IMR-90 (cell line): ENCODE measurements at places on chromosomes 3 and 15. TPM values are rescaled to one million over a fixed set of nuclear protein-coding genes. Genes with fewer than 3 reads are reported as not detected.

UBA7 gene
- total RNA-seq: 15.3 and 18.6 TPM in 2 replicates

DNA sequence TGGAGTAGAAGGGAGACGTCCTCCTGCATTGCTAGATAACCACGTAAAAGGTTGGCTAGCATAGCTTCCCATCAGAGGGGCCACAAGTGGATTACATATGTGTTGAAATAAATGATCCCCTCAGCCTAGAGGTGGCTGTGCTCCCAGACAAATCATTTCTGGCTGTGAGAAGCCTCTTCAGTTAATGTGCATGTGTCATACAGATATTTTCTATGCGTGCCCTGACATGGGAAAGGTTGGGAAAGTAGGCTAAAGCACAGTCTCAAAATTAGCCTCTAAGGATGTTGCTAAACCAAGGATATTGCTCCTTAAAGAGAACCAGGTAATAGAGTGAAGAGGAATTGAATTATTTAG, 17.8 kb downstream of the USP3 start:
- DNase-seq: no peak

DNA sequence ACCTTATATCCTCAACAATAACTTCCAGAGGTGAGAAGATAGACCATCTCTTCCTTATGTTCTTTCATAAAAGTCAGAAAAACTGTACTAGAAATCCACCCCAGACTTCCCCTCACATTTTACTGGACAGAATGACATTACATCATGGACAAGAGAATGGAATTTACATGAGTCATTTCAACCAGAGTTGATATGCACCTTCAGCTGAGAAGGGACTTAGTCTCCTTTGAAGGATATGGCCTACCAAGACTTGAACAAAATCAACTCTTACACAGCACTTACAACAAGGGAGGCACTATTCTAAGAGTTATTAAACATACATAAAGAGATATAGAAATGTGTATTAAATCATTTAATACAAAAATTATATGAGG, 380.0 kb upstream of the DPH6 start:
- DNase-seq: peak; percentile 47

DNA sequence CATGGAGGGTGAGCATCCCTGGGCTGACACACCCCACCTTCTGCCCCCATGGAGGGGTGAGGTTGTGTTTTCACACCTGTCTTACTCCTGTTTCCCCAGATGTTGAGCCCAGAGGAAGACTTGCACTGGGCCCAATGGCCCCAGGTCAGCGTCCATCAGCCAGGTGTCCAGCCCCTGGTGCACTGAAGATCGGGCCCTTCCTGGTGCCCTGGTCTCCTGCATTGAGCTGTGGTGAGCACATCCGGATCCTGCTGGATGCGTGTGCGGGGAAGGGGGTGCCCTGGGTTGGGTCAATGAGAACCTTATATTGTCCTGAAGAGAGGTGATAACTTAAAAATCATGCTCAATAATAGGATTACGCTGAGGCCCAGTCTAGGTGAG, 227.3 kb downstream of the SNRPN start:
- DNase-seq: no peak

DNA sequence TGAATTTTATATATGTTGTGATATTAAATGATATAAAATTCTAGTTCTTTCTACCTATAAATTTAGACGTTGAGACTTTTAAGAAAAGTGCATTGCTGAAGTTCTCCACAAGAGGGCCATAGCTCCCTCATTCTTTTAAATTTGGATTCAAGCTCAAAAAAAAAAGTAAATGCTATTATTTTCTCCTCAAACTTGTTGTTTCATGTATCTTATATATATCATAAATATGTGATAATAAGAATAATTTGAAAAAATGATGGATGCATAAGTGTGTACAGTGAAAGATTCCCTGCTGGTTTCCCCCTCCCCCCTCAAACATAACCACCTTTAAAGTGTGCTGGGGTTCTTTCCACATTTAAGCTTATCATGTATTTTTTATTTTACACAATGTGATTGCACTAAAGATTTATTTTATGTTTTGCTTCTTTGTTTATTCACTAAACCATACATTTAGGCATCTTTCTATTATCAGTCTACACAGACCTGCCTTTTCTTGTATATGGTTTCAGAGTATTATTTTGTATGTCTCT, 769.4 kb upstream of the GOLIM4 start:
- DNase-seq: peak; percentile 48

DNA sequence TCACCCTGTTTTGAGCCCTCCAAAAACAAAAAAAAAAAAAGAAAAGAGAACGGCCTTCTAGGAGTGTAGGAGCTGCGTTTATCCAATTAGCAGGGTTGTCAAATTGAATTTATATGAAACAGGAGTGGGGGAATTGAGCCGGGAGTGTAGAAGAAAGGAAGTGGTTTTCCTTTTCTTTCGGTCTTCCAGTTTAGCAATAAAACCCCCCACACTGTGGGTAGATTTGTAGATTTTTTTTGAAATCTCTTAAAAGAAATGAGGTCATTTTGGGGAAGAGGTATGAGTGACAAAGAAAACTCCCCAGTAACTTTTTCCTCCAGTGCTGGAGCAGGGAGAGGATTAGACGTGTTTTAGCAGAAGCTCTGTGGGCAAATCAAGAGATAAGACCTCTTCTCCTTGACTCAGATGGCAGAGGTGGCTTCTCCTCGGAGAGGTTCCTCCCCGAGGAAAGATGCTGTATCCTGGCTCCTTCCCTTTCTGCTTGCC, 30.8 kb downstream of the BOC start:
- peak; percentile 21 for DNase-seq

DCLK3 gene
- total RNA-seq: not detected in 2 replicates

LRRC2 gene
- total RNA-seq: 4.1 and 4.7 TPM in 2 replicates

DNA sequence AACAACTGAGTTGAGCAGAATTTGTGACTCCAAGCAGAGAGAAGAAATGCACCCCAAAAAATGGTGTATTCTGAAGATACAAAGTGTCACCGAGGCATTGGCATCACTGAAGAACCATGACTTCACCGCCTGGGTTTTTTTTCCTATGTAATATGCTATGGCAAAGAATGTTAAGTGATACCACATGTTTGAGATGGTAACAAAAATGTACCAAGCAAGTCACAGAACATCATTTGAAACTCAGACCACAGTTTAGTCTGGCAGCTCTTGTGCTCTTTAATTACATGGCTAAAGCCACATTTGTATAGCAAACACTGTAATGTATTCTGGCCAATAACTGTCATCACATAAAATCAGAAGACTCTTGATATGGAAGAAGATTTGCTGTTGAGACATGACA, 323.5 kb downstream of the ULK4 start:
- no peak for DNase-seq

CHRM5 gene
- under 0.01 TPM in 2 replicates for total RNA-seq

DNA sequence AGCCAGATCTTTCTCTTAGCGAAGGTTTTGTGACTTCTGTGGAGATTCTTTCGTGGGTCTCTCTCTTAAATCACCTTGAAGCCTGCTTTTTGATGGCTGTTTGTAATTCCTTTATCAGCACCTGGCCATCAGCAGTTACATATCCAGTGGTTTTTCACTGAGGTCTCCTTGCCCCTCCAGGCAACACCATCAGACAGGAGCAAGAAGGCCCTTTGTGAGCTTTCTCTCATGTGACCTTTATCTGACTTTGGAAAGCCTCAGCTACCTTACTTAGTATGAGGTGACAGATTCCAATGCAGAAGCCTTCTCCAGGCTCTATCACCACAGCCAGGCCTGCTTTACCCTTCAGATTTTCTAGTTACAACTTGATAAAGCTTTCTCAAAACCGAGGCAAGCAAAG, 30.0 kb upstream of the P3H2 start:
- DNase-seq: no peak
